ENCODE measurements at places on chromosomes 6 and 20. TPM values are rescaled to one million over a fixed set of nuclear protein-coding genes. Genes with fewer than 3 reads are reported as not detected.

DNA sequence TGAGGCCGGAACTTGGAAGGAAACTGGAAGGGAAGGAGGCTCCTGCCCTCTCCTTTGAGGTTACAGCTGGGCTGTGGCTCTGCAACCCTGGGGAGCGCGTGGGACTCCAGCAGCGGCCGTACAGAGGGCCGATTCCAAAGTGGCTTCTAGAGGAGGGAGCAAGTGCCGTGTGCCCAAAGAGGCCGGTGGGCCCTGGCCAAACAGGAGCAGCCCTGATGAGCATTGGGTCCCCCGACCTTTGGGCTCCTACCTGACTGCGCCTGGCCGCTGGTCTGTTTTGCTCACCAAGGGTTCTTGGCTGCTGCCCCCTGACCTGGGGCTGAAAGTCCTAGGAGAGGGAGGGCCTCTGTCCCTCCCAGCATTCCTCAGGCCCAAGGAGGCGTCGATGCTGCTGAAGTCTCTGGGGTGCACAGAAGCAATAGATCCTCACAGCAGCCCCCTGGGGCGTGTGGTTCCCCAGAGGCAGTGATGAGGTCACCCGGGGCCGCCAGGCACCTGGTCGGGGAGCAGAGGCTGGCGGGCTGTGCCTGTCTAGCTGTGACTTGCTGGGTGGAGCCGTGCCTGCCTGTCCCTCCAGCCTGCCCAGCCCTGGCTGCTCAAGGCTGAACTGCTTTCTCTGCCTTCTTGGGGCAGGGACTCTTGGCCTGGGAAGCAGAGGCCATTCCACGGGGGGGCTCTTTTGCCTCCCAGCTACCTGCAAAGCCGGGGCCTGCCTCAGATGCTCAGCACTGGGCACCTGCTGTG lies 9.8 kb downstream of the RBM38 start:
- no peak for DNase-seq

DNA sequence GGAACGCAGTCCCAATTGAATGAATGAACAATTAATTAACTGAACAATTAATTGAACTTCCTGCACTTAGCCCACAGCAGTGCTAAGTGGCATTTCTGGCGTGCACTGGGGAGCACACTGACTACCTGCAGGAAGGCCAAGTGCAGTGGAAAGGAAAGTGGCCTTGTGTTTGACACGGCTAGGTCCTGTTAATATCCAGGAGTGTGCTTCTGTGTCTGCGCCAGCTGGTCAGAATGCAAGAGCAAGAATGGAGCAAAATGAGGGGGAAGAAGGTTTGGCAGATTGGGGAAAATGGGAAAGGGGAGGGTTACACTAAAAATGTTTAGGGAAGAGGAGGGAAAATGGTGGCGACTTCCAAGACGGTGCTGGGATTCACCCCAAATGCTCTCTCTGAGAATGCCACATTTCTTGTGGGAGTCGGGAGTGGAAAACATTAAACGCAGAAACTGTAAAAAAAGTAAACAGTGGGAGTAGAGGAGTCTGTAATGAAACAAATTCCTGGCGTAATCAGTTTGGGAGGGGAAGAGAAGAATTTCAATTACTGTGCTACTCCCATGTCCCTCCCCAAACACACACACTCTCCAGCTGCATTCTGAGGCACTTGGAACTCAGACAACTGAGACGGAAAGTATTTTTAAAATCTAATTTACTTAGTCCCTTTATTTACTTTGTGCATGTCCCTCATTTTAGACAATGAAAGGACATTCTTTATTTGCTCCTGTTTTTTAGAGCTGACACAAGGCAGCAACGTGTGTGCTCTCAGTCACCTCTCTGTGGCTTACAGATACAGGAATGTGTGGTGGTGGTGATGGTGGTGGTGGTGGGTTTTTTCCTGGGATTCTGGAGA lies 64.1 kb downstream of the CLIC5 start:
- no peak for DNase-seq

- no peak for DNase-seq
These were observed 40.7 kb downstream of the ZNF831 start for GRCh38 chr20:59204165-59204894.

DNA sequence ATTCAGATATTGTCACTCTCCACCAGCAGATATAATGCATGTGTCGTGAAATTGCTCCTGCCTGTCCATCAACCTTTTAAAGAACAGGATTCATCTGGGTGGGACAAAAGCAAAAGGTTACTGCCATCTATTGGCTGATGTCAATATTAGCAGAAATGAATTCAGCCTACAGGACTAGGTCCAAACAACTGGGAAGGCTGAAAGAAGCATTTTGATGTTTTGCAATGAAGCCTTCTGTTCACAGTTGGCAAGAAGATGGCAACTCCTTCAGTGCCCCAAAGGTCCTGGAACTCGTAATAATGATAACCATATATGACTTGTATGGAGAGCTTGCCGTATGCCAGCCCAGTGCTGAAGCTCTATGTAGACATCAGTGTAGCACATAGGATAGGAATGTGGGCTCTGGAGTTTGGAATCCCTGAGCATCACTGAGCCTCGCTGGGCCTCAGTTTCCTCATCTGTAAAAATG lies 7.5 kb downstream of the BCAS1 start:
- no peak for DNase-seq

DNA sequence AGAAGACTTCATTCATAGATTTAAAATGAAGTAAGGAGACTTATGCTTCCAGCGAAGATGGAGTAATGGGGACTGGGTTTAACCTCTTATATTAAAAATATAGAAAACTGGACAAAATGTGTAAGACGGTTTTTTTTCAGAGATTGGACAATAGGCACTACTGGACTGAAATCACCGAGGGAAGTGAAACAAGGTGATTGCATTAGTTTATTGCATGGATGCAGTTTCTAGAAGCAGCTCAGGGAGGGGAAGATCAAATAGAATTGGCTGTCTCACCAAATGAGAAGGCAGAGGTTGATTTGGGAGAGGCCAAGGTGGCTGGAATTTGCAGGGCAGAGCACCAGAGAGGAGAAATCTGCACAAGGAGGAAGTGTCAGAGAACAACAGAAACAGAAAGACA lies 162.6 kb downstream of the DNAH8 start:
- DNase-seq, result no peak

DNA sequence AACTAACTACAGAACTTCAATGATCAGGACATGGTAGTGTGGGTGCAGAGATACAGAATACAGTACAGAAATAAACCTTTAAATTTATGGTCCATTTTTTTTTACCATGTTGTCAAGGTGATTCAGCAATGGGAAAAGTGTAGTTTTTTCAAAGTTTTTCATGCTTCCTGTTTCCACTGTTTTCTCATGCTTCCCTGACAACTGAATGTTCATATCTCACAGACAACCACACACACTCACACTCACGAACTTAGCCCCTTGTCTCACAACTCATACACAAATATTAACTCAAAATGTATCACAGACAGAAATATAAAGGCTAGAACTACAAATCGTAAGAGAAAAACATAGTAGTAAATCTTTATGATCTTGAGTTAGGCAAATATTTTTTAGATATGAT lies 232.6 kb upstream of the CDYL start:
- no peak for DNase-seq

DNA sequence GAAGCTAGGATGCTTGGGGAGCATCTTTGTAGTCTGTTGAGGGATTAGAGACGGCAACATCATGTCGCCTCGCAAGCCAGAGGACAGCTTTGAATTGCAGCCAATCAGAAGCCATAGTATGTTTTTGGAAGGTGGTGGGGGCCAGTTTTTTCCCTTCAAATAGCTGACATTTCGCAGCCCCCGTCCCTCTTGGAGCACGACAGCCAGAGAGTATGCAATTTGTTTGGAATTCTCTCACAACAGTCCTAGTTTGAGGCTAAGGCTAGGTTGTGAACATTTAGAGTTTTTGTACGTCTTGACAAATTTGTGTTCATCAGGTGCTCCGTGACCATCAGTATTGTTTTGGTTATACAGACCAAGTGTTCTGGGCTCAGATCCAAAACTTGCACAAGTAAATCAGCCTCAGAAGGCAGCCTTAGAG lies 83.3 kb downstream of the PLCB1 start:
- DNase-seq, result no peak

GRCh38 chr6:9431945-9432344 lies 982.9 kb downstream of the TFAP2A start:
- DNase-seq, result no peak

Gene TRIM31
- total RNA-seq, result not detected

DNA sequence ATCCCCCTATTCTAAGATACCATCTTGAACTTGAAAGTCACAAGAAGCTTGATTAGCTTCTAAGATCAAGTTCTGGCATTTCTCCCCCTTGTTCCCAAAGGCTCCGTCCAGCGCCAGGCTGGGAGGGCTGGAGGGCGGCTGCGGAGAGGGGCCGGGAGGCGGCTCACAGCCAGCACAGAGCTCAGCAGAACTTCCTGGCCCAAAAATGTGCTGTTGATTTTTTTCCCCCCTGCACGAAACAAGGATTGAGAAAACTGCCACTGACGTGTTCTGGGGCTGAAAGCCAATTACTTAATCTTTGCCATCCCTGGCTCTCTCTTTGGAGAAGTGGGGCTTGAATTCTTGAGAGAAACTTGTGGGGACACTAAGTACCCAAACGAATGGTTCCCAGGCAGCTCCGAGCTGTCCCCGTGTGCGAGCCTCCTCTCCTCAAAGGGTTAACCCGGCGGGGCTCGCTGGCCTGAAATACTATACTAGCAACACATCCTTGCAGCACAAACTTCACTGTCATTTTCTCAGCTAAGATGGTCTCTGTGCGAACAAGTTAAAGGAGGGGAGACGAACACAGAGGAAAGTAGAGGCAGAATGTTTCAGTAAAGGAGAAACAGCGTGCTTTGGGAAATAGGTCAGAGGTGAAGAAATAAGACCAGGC lies 452 bp downstream of the TRAF3IP2 start:
- DNase-seq, result no peak

DNA sequence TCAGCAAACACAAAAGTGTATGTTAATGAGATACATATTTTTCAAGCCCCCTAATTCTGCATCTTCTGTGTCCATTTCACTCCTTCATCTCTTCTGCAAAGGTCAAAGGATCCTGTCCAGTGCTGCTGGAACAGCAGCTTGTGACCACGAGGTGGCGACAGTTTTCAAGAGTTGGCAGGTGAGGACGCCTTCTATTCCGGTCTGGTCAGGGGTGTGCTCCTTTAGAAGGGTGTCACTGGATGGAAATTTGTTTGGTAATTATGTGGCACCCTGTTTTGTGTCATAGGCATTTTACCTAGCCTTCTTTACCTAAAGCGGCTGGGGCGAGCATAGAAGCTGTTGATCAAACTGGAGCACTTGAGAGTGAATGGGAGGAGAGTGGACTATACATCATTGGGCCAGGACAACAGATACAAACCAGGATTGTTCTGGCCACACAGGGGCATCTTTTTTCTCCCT lies 32.9 kb upstream of the ERVFRD-1 start:
- peak; percentile 59 for DNase-seq

DNA sequence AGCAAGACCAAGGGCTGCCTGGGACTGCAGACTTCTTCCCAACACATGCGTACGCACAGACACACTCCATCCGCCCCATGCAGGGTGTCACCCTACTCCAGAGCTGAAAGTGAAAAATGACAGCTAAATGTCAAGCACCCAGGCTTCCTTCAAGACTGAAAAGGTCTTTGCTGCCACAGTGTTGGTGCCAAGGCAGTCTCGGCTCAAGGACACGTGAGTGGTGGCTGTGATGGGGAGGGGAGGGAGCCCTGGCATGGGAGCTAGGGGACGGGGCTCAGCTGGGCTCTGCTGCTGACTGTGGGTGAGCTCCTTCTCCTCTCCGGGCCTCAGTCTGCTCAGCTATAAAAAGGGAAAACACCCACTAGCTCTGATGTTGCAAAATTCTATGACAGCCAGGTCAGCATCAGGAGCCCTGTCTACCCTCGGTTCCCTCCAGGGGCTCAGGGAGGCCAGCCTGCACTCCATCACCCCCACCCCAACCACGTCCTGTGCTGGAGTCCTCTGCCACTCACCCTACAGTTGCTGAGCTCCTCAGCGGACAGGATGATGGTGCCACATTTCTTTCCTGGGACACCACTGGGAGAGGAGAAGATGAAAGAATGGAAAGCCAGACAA lies 47.6 kb downstream of the CPNE5 start:
- no peak for DNase-seq

GRCh38 chr20:51365670-51366069 lies 176.8 kb downstream of the NFATC2 start:
- no peak for DNase-seq

DNA sequence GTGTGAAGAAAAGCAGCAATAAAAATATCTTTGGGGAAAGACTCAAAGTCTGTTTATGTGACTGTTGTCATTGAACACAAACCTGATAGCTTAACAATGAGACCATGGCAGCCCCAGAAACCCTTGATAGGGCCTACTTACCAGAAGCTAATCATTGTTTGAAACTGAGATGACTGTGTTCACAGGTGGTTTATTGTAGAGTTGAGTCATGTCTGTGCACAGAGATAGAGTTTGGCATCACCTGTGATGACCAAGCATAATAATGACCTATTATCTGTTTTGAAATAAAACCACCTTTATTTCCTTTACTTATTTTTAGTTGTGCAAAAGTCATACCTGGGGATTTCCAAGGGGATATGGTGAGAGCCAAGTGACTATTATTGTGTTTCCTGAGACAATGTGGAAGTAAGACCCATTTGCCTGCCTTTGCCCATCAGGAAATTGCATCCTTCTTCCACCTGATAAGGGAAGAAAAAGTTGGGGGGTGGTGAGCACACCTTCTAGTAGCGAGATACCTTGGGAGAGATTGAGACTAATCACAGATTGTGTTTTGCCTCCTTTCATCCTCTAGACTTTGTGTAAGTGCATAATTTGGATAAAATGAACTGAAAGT lies 456.9 kb upstream of the JAG1 start:
- DNase-seq, result no peak

Gene MMP24
- 0.45 TPM for total RNA-seq

DNA sequence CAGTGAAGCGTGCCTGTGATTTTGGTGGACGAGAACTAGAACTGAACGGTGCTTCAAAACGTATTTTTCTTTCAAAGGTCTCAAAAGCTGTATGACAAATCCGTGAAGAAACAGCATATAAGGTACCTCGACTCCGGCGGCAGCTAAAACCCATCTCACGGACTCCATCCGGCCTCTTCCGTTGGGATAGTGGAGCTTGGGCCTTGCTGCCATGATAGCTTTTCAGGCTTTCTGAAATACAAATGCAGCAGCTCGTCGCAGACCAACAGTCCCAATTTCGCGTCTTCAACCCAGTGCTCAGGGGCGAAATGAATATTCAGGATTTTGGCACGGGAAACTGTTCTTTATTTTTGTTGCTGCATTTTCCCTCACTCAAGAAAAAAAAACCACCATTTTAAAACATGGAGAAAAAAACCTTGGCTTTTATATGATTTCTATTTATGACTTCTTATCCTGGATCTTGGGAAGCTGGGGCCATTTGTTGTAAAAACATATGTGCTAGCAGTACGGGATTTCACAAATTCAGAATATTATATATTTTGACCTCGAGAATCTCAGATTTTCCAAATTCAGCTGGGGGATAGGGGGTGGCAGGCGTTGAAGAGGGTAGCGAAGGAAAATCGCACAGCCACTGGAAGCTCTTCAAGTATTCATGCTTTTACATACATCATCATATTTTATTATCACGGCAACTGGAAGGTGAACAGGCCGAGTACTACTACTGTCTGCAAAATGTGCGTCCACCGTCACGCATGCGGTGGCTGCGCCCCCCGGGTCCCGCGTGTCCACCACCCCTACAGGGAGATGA lies 849 bp downstream of the GSTA4 start:
- DNase-seq, result no peak

GRCh38 chr6:90765491-90765890 lies 178.6 kb upstream of the MAP3K7 start:
- DNase-seq, result no peak

- DNase-seq, result no peak
These were observed 4.8 kb downstream of the OSBPL2 start for GRCh38 chr20:62243106-62243505.

Data from PC-9 (cell line).